ENCODE measurements at places on chromosomes 4 and X. TPM values are rescaled to one million over a fixed set of nuclear protein-coding genes. Genes with fewer than 3 reads are reported as not detected.
A peak's percentile ranks its signal among the peaks of the same experiment; 100 is the strongest.

The INTS12 gene
- total RNA-seq = 10.8 TPM

DNA sequence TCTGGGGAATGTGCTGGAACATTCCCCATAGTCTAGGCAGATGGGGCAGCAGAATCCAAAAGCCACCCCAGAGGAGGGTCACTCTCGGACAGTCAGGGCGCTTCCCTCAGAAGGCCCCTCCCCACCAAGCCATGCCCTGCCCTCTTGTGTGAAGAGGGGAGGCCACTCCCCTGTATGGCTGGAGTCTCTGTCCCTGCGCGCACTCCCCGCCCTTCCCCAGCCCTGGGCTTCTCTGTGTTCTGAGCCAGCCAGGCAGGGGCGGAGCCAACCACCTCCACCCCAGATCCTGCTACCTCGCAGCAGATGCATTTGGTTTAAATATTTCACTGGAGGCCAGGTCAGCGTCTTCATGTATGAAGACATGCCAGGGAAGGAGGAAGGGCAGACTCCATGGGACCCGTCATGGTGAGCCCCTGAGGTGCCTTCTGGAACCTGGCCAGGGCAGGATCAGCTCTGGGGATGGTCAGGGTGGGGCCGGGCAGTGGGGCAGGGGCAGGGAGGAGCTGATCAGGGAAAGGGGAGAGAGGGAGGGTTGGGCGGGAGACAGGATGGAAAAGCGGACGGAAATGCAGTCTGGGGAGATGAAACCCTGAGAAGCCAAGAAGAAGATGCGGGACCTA lies 107.3 kb downstream of the ADRA2C start:
- peak; percentile 69 for DNase-seq

DNA sequence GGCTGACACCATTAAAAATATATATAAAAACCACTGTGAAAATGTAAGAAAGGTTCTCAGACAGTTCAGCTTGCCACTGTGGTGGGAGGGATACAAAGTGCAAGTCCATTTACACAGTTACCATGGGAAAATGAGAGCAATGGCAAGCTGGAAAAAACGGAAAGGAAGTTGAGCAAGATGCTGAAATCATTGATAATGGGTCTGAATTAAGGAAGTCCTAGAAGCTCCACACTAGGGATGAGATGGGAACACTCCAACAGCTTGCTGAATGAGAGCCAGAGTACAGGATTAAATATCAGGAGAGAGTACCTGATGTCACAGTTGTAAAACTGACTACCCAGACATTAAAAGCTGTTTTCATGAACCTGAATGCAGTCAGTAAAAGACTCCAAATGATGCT lies 218.6 kb downstream of the PRDM5 start:
- DNase-seq = no peak

DNA sequence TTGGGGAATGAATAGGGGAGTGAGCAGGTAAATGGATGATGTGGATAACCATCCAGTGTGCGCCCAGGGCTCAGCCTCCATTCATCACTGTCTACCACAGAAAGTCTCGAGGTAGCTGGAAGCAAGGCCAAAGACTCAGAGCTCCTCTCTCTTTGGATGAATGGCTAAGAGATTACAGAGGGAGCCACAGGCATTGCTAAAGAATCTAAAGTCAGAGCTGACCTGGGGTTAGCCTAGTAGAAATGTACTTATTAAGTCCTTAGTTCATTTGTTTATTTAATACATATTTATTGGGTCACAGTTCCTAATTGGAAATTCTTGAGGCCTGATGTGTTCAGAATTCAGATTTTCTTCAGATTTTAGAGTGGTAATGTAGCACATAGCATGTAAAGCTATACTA lies 88.7 kb upstream of the HPF1 start:
- DNase-seq = no peak

Measured in WTC11 (cell line).